Inflammatory macrophage (primary cell): ENCODE measurements at places on chromosomes 11 and 22.

GRCh38 chr22:30611197-30611596 lies 4.2 kb downstream of the TCN2 start:
- no peak for DNase-seq

DNA sequence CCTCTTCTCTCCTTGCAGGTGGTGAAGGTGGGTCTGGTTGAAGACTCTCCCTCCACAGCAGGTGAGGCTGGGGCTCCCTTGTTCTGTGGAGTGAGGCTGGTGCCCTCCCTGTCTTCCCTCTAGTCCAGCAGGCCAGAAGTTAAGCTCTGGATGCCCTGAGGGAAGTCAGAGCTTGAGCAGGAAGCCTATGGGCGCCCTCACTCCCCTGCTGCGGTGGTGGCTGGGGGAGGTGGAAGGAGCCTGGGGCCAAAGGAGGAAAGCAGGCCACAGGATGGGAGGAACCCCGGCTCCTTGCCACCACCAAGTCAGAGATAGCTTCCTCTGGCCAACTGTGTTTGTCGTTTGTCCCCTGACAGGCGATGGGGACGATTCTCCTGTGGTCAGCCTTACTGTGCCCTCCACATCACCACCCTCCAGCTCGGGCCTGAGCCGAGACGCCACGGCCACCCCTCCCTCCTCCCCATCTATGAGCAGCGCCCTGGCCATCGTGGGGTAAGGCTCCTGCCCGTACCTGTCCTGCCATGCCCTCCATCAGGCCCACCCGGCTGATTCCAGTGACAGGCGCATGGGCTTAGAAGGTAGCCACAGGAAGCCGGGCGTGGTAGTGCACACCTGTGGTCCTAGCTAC lies 29.5 kb upstream of the RAB1B start:
- DNase-seq: no peak

GRCh38 chr11:5689551-5689983 lies at the start of gene TRIM22:
Gene TRIM22, plus strand, starts transcription at chr11:5689790. Its CDS starts 6,443 bp downstream, at chr11:5696233.
- DNase-seq: peak; percentile 95

DNA sequence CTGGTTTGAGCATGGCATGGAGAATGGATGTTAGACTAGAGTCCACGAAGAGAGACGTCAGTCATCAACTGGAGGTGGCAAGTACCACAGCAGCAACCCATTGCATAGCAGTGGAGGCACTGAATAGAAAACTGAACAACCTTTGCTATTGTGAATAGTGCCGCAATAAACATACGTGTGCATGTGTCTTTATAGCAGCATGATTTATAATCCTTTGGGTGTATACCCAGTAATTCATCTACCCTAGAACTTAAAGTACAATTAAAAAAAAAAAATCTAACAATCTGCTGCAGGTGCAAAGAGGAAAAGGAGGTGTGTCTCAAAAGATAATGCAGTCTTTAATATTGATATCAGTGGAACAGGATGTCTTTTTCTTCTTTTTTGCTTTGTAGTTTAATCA lies 443.4 kb upstream of the ISX start:
- DNase-seq: no peak

DNA sequence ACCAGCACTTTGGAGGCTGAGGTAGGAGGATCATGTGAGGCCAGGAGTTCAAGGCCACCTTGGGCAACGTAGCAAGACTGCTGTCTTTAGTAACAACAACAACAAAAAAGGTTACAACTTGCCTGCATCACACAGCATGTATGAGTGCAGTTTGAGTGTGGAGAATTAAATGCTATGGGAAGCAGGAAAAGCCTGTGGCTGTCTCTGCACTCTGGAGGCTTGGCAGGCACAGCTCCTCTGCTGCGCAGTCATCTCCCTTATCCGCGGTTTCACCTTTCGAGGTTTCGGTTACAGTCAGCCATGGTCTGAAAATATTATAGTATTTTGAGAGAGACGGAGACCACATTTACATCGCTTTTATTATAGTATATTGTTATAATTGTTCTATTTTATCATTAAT lies 2.9 kb downstream of the MICAL2 start:
- DNase-seq: no peak

GRCh38 chr11:31796499-31797189 lies 14.5 kb downstream of the PAX6 start:
- no peak for DNase-seq

GRCh38 chr11:65773784-65774411 lies 6.9 kb downstream of the AP5B1 start:
- no peak for DNase-seq

GRCh38 chr11:64718084-64718779 lies 4.8 kb downstream of the NRXN2 start:
- DNase-seq: no peak

DNA sequence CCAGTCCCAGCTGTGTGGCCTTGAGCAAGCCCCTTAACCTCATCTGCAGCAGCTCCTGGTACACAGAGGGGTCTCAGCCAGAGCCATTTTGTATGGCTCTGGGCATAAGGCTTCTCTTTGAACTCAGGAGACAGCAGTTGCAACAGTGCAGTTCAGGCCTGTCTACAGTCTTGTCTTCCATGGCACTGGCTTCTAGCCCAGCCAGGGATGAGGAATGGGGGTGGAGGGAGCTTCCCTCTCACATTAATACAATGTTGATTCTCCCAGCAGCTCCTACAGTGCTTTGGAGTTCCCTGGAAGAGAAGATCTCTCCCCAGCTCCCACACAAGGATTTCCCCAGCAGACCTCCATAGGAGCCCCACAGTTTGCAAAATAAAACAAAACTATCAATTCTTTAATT lies 350.2 kb downstream of the BUD13 start:
- no peak for DNase-seq

GRCh38 chr11:113248702-113249490 lies 65.5 kb upstream of the TTC12 start:
- DNase-seq: peak; percentile 12

GRCh38 chr22:40405178-40406062 lies 35.0 kb downstream of the SGSM3 start:
- DNase-seq: no peak

- no peak for DNase-seq
Observed at GRCh38 chr22:46163557-46163888, 13.2 kb downstream of the PPARA start.

GRCh38 chr11:83403691-83404389 lies 117.7 kb upstream of the CCDC90B start:
- DNase-seq: no peak

- peak; percentile 83 for DNase-seq
Observed at GRCh38 chr11:86141727-86142126, 72.8 kb upstream of the PICALM start.

GRCh38 chr11:110992481-110992880 lies 253.0 kb upstream of the POU2AF2 start:
- no peak for DNase-seq

GRCh38 chr11:94968334-94968958 lies 4.9 kb downstream of the CWC15 start:
- DNase-seq: peak; percentile 5

- no peak for DNase-seq
Observed at GRCh38 chr11:118914178-118914918, 11.4 kb downstream of the BCL9L start.

DNA sequence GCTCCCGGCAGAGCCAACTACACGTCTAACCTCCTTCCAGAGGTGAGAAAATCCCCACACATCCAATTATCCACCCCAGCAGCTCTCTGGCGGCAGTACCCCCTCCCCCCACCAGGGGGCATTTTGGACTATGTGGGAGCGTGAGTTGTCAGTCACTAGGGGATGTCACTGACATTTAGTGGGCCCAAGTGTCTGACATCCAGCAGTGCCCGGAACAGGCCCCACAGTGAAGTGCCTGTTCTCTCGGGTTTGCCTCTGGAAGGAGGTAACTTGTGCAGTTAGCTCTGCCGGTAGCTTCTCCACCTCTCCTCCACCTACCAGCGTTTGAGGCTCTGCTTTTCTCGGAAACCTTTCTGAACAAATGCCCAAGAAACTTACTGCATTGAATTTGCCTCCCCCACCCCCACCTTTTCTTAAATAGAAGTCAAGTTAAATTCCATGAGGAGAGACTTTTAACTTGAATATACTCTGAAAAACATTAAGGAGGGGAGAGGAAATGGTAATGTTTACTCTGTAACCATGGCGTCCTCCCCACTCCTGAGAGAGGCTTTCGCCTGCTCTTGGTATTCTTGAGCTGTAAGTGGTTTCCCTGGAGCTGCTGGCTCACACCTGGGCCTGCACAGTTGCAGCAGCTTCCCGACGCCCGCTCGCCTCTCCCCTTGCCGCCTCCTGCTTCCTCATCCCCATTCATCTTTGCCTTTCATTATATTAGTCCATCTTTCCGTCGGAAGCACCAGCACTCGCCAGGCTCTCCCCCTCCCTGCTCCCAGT lies 112.8 kb downstream of the WNT7B start:
- peak; percentile 70 for DNase-seq

DNA sequence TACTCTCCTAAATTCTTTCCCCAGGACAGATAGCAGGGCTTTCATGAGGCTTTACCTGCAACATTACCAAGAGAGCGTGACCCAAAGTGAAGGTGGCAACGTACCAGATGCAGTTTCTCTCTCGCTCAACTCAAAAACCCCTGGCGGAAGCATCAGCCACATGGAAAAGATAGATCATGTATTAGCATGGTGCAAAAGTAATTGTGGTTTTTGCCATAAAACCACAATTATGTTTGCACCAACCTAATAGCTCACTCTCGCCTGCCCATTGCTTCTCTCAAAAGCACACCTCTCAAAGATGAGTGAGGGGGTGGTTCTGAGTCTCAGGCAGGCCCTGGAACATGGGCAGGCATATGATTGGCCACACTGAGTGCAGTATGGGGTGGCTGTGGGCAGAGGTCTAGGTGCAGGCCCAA lies 7.0 kb downstream of the MS4A6A start:
- no peak for DNase-seq
